ENCODE measurements at places on chromosomes 4 and X.

- no peak for DNase-seq
Observed at GRCh38 chr4:185398618-185399017, 2.0 kb downstream of the ANKRD37 start.

- no peak for DNase-seq
Observed at GRCh38 chr4:1367936-1368289, 20.9 kb downstream of the UVSSA start.

DNA sequence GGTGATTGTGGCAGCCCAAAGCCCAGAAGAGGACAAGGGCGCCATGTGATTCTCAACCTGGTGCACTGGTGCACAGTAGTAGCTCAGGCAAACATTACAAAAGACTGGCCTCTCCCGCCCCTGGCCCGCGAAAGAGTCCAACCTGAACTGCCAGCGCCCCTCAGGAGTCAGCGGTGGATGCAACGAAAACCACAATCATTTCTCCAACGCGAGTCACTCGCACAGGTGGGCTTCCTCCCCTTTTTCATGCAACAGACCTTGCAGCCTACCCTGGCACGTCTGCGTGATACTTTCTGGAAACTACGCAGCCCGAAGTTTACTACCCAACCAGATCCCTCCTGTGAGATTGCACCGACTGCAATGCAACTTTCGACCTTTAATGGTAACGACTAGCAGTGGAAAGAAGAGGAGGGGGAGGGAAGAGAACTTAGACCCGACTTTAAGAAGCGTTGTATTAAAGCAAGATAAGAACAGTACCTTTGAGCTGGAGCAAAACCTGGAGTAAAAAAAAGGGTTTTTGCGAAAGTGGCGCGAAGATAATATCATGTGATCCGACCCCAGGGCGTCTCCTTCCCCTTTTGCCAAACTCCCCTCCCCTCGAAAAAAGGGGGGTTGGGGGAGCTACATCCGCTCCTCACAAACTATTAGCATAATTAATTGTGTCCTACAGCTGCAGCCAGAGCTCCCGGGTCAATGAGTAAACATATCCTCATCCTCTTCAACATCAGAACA, 63.3 kb upstream of the CCDC160 start:
- peak; percentile 52 for DNase-seq

DNA sequence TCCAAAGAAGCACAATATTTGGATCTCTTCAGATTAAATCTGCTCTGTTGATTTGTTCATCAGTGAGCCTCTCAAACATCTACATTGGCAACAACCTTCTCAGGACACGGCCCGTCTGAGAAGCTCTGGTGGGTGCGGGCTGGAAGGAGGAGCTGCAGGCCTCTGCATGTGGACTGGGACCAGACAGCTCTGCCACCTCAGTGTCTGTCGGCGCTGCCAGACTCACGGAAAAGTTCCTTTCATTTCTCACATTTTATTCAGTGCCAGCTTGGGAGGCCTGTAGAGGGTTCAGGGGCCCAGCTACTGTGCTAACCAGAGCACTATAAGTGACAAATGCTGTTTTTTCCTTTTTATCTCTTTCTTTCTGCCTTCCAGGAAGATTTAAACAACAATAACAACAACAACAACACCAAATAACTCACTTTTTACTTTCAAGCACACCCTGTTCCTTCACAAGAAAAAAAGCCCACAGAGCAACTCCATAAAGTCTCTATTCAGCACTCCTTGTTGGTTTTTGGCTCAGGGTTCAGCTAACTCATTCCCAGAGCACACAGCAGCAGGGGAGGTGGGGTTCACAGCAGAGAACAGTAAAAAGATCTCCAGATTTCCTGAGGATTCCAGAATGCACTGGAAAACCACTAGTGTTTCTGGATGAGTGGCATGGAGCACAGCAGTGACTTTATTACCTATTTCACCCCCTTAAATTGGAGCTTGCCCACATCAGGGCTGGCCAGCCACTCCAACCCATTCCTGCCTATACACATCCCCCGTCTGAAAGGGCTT, 23.2 kb upstream of the HOPX start:
- no peak for DNase-seq

GRCh38 chr4:141660880-141661279, 24.5 kb downstream of the IL15 start:
- DNase-seq = no peak

GRCh38 chr4:107989162-107989536, 540 bp upstream of the HADH start:
- no peak for DNase-seq

- no peak for DNase-seq
Observed at GRCh38 chr4:178081896-178082295, 639.7 kb upstream of the AGA start.

GRCh38 chr4:4640692-4641091, 98.8 kb upstream of the STX18 start:
- DNase-seq = no peak

DNA sequence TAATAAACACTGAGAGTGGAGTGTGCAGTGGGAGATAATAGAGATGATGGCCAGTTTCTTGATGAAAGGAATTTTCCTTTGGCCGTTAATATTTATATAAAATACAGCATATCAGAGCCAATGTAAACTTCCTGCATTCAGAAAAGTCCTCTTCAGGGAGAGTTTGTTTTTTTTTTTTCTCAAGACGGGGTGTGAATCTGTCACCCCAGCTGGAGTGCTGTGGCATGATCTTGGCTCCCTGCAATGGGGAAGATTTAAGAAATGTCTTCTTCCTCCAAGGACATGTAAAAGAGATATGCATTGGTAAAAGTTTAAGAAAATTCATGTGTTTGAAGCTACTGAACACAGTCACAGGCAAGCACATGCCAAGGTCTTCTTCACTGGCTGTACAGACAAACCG, 25.4 kb upstream of the TBC1D9 start:
- DNase-seq = no peak

- peak; percentile 77 for DNase-seq
Observed at GRCh38 chr4:53914313-53915016, 149.9 kb downstream of the CHIC2 start.

DNA sequence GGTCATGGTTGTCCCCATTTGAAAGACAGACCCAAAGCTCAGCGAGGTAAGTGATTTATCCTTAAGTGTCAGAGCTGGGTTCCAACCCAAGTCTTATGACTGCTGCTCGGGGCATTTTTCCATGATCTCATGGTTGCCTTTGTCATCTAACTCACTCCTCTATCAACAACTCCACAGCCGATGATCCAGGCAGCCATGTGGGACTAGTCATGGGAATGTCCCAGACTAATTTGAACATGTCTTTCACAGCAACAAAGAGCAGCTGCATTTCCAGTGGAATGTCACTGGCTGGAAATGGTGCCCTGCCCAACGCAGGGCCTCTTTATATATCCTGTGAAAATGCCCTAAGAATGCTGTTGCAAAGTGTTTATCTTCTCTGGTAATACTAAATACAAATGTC, 284.8 kb upstream of the PPARGC1A start:
- no peak for DNase-seq

- DNase-seq = no peak
Observed at GRCh38 chrX:114800719-114801118, 216.7 kb downstream of the IL13RA2 start.

GRCh38 chrX:20333672-20334071, 67.0 kb upstream of the RPS6KA3 start:
- DNase-seq = no peak

- peak; percentile 47 for DNase-seq
Observed at GRCh38 chr4:112189754-112190153, 41.8 kb upstream of the AP1AR start.

- DNase-seq = no peak
Observed at GRCh38 chr4:158211222-158211621, 936 bp downstream of the TMEM144 start.

DNA sequence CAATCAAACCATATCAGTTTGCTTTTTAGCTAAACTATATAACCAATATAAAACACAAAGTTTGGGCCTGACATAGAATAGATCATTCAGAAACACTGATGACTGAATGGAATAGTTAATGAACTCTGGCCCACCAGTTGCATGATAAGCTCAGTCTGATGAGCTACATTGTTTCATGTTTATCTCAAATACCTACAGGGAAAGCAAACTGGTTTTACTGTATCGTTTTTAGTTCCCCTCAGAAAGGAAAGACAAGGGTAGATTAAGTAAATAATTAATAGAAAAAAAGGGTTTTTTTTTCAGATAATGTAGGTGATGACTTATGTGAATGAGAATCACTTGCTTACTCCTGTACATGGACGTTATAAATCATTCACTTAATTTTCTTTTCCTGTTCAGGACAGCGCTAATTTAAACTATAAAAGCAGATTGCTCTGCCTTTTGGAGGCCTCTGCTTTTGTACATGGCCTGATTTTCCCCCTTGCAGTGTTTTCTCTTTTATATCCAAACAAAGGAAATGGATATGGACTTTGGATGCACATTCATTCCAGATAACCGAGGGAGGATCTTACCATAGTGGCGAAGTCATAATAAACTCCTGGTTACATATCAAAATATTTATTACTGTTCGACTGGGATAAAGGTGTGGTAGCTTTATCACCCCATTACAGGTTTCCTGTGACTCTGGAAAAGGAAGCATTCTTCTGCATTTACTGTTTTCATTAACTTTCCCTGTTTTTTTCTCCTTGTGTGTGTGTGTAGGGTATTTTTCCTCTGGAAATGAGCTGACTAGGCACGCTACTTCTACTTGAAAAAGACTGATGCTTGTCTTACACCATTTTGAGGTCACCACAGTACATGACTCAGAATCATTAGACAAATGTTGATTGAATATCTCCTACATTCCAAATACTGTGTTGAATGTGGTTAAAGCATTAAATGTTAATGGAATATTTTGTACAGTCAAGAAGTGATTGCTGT, 373.1 kb upstream of the HS3ST1 start:
- DNase-seq = peak; percentile 48

DNA sequence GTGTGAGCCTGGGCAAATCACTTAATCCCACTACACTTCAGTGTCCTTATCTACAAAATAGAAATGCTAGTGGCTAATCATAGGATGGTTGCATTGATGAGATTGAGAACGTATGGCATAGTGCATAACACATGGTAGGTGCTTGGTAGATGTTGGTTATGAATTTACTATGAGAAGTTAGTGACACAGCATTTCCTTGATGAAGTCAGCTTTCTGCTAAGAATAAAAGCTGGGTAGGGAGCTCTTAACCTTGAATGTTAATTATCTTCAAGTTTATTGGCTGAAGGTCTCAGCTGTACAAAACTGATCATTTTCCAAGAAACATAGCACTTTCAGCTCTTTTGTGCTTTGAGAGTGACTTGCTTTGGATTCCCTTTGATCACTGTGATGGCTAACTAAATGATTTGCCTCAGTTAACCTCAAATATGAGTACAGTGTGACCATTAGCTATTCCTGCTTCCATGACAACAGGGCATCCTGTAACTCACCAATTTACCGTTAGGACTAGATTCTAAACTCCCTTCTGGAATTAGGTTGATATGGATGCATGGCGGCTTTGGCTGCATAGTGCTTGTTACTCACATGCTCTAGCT, 17.8 kb downstream of the PDK3 start:
- no peak for DNase-seq

DNA sequence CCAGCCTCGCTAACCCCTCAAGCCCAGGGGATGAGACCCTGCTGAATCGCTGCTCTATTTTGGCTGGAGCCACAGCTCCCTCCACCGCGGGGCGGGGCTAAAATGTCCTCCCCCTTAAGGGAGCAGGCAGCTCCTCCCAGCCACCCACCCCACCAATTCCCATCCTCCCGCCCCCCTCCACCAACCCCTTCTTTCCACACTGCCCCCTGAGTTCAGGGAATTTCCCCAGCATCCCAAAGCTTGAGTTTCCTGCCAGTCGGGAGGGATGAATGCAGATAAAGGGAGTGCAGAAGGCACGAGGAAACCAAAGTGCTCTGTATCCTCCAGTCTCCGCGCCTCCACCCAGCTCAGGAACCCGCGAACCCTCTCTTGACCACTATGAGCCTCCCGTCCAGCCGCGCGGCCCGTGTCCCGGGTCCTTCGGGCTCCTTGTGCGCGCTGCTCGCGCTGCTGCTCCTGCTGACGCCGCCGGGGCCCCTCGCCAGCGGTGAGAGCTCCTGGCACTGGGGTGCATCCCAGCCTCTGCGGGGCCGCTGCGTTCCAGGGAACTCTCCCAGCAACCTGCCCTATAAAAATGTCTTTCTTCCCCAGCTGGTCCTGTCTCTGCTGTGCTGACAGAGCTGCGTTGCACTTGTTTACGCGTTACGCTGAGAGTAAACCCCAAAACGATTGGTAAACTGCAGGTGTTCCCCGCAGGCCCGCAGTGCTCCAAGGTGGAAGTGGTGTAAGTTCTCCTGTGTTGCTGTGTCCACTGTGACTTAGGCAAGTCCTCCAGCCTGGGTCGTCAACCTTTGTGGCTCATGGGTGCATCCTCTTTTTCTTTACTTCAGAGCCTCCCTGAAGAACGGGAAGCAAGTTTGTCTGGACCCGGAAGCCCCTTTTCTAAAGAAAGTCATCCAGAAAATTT, at the start of gene CXCL6:
TSS of gene CXCL6 (plus strand) at position 306 of the 907 bp plus-strand sequence. CDS start at position 379, 73 bp downstream.
- peak; percentile 35 for DNase-seq

- DNase-seq = no peak
Observed at GRCh38 chr4:54726907-54727306, 69.2 kb downstream of the KIT start.

- peak; percentile 56 for DNase-seq
Observed at GRCh38 chrX:118047446-118048186, 69.0 kb downstream of the KLHL13 start.

DNA sequence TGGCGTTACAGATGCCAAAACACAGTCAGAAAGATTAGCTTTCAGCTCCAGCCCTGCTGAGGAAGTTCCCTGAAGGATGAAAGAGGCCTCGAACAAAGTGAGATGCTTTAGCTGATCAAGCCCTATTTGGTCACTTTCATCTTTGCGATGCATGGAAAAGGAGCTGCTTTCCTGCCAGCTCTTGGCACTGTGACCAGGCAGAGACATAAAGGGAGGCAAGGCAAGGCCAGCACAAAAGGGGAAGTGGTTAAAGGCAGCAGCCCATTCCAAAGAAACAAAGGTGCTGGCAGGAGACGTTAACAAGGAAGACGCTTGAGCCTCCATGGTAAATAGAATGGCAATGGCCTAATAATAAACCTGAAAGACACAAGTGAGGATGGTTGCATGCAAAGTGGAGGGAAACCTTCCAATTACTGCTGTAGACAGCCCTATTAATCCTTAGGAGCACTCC, 617.1 kb upstream of the INTU start:
- DNase-seq = no peak

DNA sequence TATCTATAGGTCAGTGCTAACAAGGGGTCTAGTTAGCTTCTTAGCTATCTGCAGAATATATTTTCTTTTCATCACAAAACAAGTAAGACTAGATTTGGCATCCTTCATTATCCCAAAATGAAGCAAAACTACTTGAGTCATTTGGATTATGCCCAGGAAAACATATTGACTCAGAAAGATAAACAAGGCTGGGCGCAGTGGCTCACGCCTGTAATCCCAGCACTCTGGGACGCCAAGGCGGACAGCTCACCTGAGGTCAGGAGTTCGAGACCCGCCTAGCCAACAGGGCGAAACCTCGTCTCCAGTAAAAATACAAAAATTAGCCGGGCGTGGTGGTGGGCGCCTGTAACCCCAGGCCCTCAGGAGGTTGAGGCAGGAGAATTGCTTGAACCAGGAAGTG, 18.0 kb upstream of the MND1 start:
- DNase-seq = no peak

GRCh38 chr4:7892212-7893019, 47.2 kb downstream of the AFAP1 start:
- DNase-seq = no peak

- DNase-seq = peak; percentile 57
Observed at GRCh38 chrX:113929004-113929403, 654.9 kb upstream of the HTR2C start.

- no peak for DNase-seq
Observed at GRCh38 chr4:75997946-75998345, 7.2 kb upstream of the SDAD1 start.

- DNase-seq = no peak
Observed at GRCh38 chrX:10608099-10608498, 12.3 kb downstream of the MID1 start.

- DNase-seq = no peak
Observed at GRCh38 chrX:23202326-23202725, 132.3 kb upstream of the PTCHD1 start.
